ENCODE measurements at places on chromosomes 4 and X. TPM values are rescaled to one million over a fixed set of nuclear protein-coding genes. Genes with fewer than 3 reads are reported as not detected.

Gene CWH43
- not detected for total RNA-seq

DNA sequence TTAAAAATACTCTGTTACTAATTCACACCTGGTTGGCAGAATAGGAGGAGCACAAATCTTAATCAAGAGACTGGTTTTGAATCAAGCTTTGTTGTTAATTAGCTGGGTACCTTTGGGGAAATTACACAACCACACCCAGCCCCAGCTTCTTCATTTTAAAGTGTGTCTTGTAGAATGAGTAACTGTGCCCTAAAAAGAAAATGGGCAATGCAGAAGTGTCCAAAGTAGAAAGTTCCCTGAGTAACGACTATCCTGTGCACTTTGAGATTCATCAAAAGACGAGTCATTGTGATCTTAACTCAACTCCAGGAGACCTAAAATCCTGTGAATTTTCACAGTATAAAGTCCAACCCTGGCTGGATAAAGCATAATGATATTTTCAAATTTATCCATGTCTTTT is 792.3 kb upstream of the HS3ST1 start:
- DNase-seq, result no peak
- no peaks in the 10 kb centered on the region for H3K36me3 ChIP-seq
- H3K4me1 ChIP-seq, result no peaks in the 10 kb centered on the region

- no peak overlapping the region for H3K27ac ChIP-seq
- no peaks in the 10 kb centered on the region for H3K27me3 ChIP-seq
- no peak for DNase-seq
- no peaks in the 10 kb centered on the region for H3K36me3 ChIP-seq
- no peak overlapping the region for H3K4me3 ChIP-seq
- no peaks in the 10 kb centered on the region for H3K4me1 ChIP-seq
These were observed 55.0 kb upstream of the CXXC4 start for GRCh38 chr4:104549736-104550135.

GRCh38 chr4:71765821-71766383 is 18.0 kb downstream of the GC start:
- H3K4me1 ChIP-seq, result no peaks in the 10 kb centered on the region
- H3K27me3 ChIP-seq, result no peaks in the 10 kb centered on the region
- no peak overlapping the region for H3K4me3 ChIP-seq
- H3K36me3 ChIP-seq, result no peaks in the 10 kb centered on the region

GRCh38 chr4:101334963-101335572 is 12.3 kb downstream of the PPP3CA start:
- no peaks in the 10 kb centered on the region for H3K4me1 ChIP-seq
- H3K4me3 ChIP-seq, result no peak overlapping the region
- no peak overlapping the region for H3K27ac ChIP-seq
- H3K27me3 ChIP-seq, result no peaks in the 10 kb centered on the region

All from upper lobe of right lung (tissue), 1 donor.